Stimulated activated CD4-positive, alpha-beta T cell treated with anti-CD3 and anti-CD28 coated beads, Interleukin-4, amount 100 ng/mL, for 4 hours (primary cell): ENCODE measurements at places on chromosomes 1 and 21.

DNA sequence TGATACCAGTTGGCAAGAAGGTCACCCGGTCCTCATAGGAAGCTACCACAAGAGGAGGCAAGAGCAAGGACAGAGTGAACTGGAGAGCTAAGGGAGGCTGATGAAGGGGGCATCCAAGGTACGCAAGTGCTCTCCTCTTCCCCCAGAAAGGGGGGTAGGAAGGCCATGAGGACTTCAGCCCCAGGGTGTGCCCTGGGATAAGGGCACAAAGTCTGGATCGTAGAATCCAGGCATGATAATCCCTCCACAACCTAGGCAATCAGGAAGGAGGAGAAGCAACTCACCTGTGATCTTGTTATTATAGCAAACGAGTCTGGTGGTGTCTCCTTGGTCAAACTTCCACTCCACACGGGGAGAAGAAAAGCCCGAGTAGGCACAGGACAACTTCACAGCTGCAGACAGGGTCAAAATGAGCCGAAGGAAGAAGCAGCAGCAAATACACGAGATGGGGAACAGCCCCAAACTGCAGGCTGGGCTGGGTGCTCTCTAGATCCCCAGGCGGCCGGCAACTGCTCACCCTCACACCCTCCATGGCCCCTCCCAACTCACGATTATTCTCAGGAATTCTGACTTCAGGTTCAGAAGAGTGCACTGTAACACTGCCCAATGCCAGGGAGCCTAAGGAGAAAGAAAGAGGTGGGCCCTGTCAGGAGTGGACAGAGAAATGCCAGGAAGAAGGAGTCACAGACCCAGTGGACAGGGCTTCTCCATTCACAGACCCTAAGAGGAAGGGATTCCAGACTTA lies 20.0 kb downstream of the F11R start:
- DNase-seq: no peak

DNA sequence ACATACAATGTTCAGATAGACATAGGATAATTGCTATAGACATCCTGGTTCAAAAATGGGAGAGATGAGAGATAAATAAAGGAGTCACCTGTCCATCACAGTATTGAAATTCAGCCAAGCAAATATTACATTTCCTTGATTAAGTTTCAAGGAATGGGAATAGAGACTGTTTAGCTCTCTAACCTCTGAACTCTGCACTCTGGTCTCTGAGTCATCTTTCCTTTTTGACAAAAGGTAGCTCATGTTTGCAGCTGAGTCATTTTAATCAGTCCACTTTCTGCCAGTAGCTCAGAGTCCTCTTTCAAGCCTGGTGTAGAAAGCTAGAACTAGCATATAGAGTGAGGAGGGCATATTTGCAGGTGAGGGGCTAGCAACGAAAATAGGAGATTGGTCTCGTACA lies 51.4 kb upstream of the GJA8 start:
- no peak for DNase-seq

DNA sequence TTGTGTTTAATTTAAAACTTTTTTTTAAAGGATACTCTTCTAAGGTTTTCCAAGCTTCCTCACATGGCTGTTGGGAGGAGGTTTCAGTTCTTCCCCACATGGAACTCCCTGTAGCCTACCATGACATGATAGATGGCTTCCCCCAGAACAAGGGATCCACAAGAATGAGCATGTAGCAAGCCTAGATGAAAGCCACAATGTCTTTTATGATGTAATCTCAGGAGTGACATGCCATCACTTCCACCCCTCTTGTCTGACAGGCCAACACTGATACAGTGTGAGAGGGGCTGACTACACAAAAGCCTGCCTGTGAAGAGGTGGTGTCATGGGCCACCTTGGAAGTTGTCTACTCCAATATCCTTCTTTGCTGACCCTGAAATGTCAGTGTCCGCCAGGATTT lies 32.0 kb downstream of the CD34 start:
- no peak for DNase-seq

- no peak for DNase-seq
Observed at GRCh38 chr1:204799630-204800029, 71.0 kb upstream of the NFASC start.

GRCh38 chr1:35452106-35452774 lies 105.0 kb downstream of the KIAA0319L start:
- no peak for DNase-seq

DNA sequence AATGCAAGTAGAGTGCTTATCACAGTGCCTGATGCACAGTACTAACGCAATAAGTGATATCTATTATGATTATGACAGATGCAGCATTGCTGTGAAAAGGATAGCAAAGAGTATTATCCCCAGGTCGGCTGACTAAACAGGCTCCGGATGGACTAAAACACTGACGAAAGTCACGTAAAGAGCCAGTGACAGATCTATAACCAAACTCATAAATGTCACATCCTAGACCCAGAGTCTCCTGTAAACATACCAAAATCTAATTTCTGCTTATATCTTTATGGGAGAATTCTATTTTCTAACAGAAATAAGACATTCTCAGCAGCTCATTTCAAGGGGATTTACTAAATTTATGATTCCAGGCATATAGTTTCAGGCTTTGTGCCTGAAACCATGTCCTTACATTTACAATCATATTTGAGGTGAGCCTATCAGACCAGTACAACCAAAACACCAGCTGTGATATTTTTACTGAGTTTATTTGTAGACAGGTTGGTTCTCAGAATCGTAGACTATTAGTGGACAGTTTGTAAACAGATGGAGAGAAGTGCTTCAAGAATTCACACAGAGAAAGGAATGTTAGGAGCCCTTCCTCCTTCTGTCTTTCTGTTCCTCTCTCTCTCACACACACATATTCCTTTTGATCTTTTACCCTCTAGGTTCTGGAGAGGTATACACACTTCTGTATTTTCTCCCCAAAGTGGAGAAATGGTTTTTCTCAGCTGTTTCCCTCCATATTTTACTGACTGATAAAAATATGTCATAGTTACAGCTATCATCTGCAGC lies 52.4 kb upstream of the WDR26 start:
- no peak for DNase-seq

GRCh38 chr1:228887101-228887500 lies 151.8 kb downstream of the RHOU start:
- no peak for DNase-seq

DNA sequence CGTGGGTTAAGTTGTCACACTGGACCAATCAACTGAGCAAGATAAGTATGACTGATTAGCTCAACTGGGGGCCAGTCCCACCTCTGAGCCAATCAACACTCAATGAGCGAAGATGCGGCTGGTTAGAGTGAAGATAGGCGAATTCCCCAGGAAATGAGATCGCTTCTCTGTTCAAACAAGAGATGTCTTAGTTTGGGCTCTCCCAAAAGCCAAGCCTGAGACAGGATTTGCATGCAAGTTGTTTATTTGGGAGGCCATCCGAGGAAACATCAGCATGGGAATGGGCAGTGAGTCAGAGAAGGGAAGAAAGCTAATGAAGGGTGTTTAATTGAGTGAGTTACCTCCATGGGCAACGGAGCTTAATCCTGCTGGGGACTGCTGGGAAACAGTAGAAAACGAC lies 4.9 kb upstream of the GJB5 start:
- no peak for DNase-seq

- no peak for DNase-seq
Observed at GRCh38 chr1:214664651-214665433, 61.8 kb downstream of the CENPF start.

- DNase-seq: no peak
Observed at GRCh38 chr1:207079706-207080241, 8.9 kb upstream of the C4BPB start.

DNA sequence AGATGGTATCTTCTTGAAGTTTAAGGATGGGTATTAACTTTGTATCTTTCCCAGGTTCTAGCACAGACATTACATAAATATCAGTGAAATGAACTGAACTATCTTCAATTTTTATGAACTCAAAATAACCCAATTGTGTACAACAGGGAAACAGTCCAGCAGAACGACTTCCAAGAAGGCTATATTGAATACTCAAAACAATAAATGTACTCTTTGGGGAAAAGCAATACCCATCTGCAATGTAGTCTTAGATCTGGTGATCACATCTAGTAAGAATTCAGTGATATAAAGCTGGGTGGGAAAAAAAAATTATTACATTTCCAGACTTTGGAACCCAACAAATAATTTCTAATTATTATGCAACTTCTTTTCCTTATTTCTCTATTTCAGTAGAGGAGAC lies 33.1 kb upstream of the GORAB start:
- DNase-seq: no peak

DNA sequence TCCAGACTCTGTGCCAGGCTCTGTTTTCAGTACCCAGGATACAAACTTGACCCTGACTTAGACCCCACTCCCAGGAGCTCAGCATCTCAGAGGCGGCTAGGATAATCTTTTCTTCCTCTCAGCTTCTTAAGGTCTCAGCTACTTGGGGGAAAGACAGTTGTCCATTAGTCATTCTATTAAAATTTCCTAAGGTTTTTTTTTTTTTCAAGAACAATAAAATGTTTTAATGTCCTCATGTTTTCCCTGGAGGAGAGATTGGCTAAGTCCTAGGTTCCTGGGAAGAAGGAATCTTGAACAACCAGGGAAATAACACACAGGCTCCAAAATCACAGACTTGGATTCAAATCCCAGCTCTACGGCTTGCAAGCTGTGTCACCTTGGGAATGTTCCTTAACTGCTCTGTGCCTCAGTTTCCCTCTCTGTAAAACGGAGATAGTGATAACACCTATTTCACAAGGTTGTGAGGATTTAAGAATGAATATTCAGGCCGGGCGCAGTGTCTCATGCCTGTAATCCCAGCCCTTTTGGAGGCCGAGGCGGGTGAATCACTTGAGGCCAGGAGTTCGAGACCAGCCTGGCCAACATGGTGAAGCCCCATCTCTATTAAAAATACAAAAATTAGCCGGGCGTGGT lies 33.0 kb downstream of the CDK18 start:
- DNase-seq: no peak

DNA sequence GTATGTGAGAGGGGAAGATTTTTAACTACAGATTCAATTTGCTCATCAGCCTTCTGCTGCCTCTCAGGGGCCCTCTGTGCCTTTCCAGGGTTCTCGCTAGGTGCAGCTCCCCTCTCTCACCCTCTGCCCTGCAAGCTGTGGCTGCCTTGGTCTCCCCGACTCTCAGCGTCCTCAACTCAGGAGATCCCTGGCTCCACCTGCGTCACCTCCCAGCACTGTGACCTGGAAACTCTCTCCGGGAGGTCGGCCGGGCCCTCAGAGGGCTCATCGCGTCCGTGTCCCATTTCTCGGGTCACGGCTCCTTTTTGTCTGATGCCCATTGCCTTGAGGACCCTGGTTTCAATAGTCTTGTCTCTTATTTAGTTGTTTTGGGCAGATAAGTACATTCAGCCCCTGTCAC lies 63.5 kb upstream of the ADARB1 start:
- DNase-seq: no peak

DNA sequence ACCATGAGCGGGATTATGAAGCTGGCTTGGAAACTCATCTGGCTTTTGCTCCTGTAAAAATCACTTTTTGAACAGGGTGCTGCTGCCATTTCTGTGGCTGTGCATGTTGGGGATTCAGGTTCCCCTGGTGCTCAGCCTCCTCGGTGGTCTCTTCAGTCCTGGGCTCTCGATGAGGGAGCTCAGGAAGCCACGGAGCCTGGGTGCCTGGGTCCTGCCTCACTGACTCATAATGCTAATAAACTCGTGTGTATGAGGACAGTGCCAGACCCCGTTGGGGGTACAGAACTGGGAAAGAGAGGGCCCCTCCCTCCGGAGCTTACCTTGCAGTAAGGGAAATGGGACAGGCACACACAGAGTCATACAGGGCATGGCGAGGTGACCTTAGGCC lies 5.8 kb downstream of the COQ8A start:
- DNase-seq: no peak

- DNase-seq: no peak
Observed at GRCh38 chr1:215595231-215595630, 28.1 kb downstream of the KCTD3 start.

DNA sequence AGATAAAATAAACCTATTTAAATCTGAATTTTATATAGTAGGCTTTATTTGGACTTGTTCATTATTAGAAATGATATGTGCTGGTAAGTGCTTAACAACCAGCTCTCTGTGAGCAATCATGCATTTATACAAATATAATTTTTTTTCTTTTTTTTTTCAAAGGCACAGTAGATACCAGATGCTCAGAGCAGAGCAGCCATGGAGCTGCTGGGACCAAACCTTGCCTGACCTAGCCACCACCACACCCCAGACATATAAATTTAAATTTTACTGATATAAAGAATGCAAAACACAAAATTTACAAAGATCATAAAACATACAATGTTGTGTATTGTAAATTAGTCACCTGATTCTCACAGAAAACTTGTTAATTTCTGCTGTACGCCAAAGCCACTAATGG lies 290.6 kb downstream of the SDCCAG8 start:
- DNase-seq: no peak

- no peak for DNase-seq
Observed at GRCh38 chr1:77360256-77360655, 78.4 kb downstream of the AK5 start.

DNA sequence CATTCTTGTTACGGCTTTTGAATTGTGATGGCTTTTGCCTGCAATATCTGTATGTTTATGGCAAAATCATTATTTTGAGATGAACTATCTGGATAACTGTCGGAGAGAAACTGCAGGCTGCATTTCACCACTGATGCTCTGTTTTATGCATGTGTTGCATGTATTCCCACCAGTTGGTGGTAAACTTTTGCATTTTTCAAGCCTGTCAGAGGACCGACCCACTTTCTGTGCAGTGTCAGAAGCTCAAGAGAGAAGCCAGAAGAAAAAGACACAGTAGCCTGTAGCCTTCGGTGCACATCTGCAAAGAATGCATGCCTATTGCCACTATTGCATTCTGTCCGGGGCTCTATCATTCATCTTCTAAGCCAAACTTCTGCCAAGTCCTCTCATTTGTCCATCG lies 41.6 kb downstream of the OLIG1 start:
- DNase-seq: no peak
